ENCODE measurements at places on chromosomes 2 and 18.
A peak's percentile ranks its signal among the peaks of the same experiment; 100 is the strongest.

- no peak for DNase-seq
Measured at GRCh38 chr2:4258563-4258962, 555.2 kb downstream of the DCDC2C start.

GRCh38 chr18:25373432-25374179 is 21.6 kb upstream of the ZNF521 start:
- DNase-seq: peak; percentile 44

- peak; percentile 38 for DNase-seq
Measured at GRCh38 chr18:5895299-5895875, at the start of gene TMEM200C. TMEM200C (minus strand) TSS chr18:5895522; CDS start chr18:5892063, 3,459 bp downstream.

GRCh38 chr2:36060133-36060532 is 295.4 kb upstream of the CRIM1 start:
- no peak for DNase-seq

GRCh38 chr2:192161656-192162290 is 33.0 kb downstream of the TMEFF2 start:
- DNase-seq: no peak

DNA sequence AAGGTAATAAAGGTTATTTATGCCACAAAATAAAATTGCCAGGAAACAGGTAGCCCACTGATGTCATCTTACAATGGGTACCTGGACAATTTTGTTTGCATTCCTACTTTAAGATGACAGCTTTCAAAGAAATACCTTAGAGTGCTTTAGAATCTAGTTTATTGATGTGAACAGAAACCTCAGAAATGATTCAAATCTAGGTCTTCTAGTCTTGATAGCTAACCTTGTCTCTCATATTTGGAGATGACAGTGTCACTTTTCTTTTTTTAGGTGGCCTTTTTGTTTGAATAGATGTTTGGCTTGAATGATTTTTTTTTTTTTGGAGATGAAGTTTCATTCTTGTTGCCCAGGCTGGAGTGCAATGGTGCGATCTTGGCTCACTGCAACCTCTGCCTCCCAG is 69.1 kb downstream of the PIK3C3 start:
- no peak for DNase-seq

GRCh38 chr2:70087702-70088597 is 673 bp downstream of the PCBP1 start:
- peak; percentile 53 for DNase-seq

GRCh38 chr2:160941290-160941846 is 218.9 kb upstream of the TANK start:
- no peak for DNase-seq

Data from umbilical cord (tissue), 2 donors.